ENCODE measurements at places on chromosomes 11 and 22.

GRCh38 chr22:31123292-31123602 is 481 bp downstream of the INPP5J start:
- DNase-seq, result no peak

DNA sequence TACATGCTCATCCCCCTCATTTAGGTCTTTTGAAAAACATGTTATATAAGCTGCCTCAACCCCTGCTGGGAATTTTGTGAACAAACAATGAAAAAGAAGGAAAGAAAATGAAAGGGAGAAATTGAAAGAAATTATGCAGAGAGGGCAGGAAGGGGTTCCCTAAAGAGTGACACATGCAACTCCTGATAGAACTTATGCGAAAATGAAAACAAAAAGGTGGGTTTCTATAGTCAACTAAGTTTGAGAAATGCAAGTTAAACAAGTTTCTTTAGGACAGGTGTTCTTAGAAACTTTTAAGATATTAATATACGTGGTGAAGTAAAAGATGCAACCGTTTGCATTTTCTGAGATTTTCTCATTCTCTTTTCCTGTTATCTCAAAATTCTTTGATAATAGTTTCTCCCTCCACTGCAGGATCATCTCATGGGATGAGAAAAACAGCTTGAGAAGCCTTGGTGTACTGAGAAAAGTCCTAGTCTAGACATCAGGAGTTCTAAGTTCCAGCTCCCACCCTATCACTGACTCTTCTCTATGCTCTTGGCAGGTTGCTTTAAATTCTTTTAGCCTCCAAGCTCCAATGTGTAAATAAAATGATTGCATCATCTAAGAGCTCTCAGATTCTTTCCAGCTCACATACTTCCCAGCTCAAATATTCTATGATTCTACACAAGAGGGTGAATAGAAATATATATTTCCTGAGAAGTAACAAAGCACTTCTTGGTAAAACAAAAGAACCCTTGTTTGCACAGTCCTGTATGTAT is 109.2 kb downstream of the FAM76B start:
- DNase-seq, result no peak

- no peak for DNase-seq
These were observed 1.1 kb upstream of the ARHGEF17 start for GRCh38 chr11:73306977-73307322.

- no peak for DNase-seq
These were observed 11.8 kb upstream of the SELENOH start for GRCh38 chr11:57729479-57729878.

DNA sequence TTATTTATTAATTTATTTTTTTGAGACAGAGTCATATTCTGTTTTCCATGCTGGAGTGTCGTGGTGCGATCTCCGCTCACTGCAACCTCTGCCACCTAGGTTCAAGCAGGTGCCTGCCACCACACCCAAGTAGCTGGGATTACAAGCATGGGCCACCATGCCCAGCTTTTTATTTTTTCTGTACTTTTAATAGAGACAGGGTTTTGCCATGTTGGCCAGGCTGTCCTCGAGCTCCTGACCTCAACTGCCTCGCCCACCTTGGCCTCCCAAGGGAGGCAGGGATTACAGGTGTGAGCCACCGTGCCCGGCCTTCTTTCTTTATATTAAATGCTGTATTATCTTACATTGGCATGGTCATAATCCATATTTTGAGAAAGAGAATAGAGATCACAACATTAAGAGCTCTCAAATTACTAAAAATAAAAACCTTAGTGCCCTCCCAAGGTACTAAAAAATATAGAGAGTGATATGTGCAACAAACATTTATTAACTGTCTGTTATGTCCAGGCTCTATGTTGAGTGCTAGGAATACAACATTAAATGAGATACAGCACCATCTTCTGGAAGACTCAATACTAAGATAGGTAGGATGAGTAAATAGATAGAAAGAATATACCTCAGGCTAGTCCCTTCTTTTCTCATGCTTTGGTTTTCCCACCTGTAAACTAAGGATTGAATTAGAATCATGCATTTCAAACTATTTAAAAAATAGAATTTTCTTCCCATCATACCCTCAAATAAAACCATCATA is 84.1 kb downstream of the BBOX1 start:
- DNase-seq, result no peak

DNA sequence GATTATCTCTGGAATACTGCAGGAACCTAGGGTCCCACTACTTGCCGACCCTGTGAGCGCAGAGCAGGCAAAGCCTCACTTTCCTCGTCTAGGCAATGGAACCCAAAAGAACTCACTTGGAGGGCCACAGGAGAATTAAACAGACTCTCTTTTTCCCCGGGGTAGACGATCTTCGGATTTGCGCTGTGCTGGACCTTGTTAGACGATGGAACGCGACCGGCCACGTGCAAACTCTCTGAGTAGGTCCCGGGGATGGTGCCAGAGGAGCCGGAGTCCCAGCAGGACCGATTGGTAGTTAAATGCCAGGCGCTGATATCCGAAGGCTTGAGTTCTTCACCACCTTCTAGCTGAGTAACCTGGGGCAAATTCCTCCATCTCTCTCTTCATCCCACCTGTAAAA is 1.0 kb upstream of the SLC1A2 start:
- no peak for DNase-seq

GRCh38 chr22:26789951-26790350 is 132.6 kb downstream of the MIAT start:
- no peak for DNase-seq

DNA sequence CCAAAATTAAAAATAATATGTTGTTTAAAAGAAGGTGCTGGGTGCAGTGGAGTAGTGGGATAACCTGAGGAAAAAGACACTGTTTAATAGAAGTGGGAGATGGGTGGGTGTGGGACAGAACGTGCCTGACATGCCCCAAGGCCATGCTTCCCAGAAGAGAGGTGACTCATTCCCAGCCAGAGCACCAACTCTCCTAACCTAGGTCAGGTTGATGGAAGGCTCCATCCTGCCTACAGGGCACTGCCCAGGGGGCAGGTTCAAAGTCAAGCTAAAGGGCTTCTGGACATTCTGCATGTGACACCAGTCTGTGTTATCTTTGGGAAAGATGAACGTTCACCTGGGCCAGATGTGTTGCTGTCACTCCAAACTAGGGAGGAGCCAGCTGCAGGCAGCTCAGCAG is 453.1 kb downstream of the SOX6 start:
- DNase-seq, result no peak

GRCh38 chr11:7671347-7672215 is 1.7 kb downstream of the CYB5R2 start:
- DNase-seq, result no peak
